ENCODE measurements at places on chromosomes 1 and 21.

GRCh38 chr1:19621274-19621950 lies 22.7 kb upstream of the NBL1 start:
- DNase-seq: no peak

DNA sequence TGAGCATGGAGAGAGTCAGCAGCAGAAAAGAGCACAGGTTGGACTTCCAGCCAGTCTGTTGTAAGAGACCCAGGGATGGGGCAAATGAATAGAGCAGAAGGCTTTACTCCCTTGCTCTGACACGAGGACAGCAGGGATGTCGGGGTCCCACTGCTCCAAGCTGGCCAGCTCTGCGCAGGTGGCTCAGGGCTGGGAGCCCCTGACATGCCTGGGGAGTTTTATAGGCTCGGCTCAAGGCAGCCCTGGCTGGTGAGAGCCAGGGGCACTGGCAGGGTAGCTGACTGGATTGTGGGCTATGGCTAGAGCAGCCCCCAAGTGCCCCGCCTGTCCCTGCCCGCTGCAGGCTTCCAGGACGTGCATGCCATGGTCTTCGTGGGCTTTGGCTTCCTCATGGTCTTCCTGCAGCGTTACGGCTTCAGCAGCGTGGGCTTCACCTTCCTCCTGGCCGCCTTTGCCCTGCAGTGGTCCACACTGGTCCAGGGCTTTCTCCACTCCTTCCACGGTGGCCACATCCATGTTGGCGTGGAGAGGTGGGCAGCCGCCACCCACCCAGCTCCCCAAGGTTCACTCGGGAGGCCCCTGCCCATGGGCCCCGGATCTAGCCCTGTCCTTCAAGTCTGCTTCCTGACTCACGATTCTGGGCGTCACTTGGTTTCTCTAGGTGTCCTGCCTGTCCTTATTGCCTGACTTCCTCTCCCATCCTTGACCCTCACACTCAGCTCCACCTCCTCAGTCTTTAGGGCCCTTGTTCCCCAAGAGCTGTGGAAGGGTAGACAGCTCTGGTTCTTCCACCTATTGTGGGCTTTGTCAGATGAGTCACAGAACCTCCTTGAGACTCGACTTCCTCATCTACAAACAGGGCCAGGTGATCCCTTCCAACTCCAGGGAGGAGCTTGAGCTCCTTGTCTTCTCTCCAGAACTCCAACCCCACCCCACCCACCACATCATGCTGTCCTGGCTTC lies 8.2 kb downstream of the RHBG start:
- no peak for DNase-seq

- DNase-seq: no peak
These were observed 11.0 kb downstream of the BRINP2 start for GRCh38 chr1:177181631-177182291.

DNA sequence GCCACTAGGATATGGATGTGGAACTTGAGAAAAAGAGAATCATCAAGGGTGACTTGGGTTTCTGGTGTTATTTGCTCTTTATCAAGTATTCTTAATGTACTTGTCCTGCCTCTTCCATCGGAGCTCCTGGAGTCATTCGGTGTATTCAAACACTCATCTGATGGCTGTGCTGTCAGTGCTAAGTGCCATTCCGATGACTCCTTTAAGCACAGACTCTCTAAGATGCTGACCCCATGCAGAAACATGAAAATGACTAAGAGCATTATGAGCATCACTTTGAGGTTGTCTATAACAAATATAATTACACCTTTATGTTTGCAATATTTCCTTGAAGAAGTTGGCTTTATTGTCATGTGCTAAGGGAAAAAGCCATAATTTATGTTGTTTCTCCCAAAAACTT lies 11.3 kb upstream of the RPL5 start:
- no peak for DNase-seq

- DNase-seq: no peak
These were observed 439.3 kb downstream of the USP25 start for GRCh38 chr21:16169102-16169511.

- no peak for DNase-seq
These were observed 15.1 kb downstream of the LCA5L start for GRCh38 chr21:39430457-39430856.

DNA sequence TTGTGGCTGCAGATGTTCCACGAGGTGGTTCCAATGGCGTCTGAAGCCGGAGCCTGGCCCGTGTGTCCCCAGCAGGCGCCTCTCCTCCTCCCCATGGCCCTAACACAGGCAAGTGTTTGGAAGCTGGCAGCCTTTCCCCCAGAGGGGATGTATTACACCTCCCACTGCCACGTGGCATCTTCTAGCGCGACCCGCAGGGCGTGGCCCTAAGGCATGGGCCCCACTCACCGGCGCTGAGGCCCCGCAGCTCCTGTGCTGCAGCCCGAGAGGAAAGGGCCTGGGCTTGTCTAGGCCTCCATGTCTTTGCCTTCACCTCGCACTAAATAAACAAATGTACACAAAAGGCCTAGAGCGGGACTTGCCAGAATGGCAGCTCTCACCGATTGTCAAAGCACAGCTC lies 37.9 kb downstream of the SLC66A1 start:
- no peak for DNase-seq

- no peak for DNase-seq
These were observed 16.2 kb downstream of the CCSAP start for GRCh38 chr1:229326601-229327000.

DNA sequence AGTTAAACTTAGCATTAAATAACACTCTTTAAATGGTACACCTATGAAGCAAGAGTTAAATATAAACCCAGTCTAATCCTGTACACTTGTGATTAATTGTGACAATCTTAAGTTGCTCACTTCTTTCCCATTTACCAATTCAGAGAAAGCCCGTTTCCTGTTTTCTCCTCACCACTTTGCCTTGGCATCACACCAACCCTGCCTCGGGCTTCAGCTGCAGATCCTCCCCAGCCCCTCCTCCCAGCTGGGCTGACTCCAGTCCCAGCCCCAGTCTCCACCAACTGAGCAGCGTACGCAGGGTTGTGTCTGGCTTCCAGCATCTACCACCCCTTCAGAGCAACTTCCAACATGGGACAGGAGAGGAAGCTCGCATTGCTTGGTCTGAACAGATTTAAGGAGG lies 4.1 kb downstream of the PYCR2 start:
- DNase-seq: no peak

DNA sequence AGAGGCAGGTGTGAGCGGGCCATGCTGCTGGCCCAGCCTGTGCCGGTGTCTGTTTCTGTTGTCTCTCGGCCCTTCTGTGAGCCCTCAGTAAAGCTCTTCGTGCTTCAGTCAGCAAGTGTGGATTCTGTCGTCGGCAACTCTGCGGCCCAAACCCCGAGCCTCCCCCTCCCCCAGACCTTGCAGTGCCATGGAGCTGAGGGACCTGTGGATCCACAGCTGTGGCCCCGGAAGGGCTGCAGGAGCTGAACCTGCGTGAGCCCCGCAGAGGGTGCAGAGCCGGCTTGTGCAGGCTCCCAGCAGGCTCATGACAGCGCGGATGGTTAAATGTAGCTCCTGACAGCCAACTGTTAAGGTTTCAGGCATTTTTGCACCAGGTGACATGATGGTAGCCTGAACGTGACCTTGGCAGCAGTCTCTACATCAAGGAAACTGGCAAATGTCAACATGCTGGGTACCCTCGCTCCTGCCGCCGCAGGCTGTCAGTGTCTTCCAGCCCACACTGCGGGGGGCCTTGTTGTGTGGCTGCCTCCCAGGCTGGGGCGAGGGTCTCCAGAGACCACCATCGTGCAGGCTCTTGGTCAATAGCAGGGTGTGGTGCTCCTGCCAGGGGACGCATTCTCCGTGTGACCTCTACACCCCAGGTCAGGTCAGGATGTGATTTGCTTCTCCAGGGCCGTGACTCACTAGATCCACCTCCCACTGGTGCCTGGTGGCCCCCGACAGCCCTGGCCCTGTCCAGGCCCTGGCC lies 7.0 kb downstream of the LRRC3 start:
- no peak for DNase-seq
